Activated naive CD4-positive, alpha-beta T cell treated with anti-CD3 and anti-CD28 coated beads for 36 hours (primary cell): ENCODE measurements at places on chromosomes 5 and 9. TPM values are rescaled to one million over a fixed set of nuclear protein-coding genes. Genes with fewer than 3 reads are reported as not detected.

DNA sequence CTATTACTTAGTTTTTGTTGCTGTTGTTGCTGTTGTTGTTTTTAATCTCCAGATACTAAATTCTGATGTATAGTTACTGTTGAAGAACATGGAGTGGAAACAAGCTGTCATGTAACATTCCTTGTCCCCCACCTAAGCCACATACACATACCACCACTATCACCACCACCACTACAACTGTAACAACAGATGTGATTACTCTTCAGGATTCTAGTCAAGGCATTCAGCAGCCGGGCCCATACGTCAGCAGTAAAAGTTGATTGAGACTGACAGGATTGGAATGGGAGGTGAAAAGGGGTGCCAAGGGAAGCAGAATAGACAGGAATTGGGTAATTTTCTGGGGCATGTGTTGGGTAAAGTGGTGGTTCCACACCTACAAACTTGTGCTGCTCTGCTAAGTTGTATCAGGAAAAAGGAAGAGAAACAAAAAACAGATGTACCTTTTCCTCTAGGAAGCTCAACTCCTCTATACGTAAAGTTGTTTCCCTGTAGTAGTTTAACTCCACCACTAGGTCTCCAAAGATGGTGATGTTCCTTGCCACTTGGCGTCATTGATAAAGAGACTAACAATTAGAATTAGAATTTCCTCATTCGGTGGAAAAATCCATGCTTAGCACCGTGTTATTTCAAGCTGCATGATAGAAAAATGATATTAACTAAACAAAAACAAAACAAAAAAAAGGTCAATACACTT, 138.6 kb downstream of the ARRDC3 start:
- peaks cover 5% of the 10 kb centered on the region for H3K36me3 ChIP-seq
- no peak for DNase-seq
- no peak overlapping the region for H3K4me3 ChIP-seq
- no peaks in the 10 kb centered on the region for H3K27me3 ChIP-seq
- H3K27ac ChIP-seq: no peak overlapping the region

DNA sequence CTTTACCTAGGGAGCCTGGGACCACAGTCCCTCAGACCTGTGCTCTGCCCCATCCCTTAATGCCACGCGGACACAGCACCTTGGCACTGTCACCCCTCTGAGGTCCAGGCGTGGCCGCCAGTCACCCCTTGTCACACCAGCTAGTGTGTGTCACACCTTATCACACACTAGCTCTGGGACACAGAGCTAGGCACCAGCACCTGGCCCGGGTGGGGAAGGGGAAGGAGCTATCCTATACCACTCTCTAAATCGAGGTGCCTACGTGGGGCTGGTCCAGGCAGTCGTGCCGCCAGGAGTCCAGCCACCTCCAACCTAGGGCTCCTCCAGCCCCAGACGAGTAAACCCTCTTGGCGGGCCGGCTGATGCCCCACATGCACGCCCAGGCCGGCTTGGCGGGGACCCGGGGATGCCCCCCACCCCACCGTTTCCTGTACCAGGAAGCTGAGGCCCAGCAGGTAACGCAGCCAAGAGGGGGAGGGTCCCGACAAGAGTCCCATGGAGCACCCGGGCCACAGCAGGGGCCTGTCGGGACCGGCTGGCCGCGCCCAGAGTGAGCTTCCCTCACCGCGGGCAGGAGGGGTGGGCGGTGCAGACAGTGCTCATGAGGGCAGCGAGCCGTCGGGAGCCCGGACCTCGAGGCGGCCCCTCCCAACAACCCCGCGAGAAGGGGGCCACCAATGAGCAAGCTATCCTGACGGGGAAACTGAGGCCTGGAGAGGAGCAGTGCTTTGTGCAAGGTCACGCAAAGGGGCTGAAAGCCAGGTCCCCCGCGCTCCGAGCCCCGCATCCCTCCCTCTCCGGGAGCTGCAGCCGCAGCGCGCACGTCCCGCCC, 550 bp downstream of the CORO2A start:
- H3K4me3 ChIP-seq: peak overlapping the region; percentile 73
- DNase-seq: peak; percentile 61
- no peaks in the 10 kb centered on the region for H3K36me3 ChIP-seq
- H3K4me1 ChIP-seq: peaks cover 27% of the 10 kb centered on the region

NDST1 gene
- total RNA-seq: 3.3 TPM

ZNF367 gene
- 36.1 TPM for total RNA-seq

DNA sequence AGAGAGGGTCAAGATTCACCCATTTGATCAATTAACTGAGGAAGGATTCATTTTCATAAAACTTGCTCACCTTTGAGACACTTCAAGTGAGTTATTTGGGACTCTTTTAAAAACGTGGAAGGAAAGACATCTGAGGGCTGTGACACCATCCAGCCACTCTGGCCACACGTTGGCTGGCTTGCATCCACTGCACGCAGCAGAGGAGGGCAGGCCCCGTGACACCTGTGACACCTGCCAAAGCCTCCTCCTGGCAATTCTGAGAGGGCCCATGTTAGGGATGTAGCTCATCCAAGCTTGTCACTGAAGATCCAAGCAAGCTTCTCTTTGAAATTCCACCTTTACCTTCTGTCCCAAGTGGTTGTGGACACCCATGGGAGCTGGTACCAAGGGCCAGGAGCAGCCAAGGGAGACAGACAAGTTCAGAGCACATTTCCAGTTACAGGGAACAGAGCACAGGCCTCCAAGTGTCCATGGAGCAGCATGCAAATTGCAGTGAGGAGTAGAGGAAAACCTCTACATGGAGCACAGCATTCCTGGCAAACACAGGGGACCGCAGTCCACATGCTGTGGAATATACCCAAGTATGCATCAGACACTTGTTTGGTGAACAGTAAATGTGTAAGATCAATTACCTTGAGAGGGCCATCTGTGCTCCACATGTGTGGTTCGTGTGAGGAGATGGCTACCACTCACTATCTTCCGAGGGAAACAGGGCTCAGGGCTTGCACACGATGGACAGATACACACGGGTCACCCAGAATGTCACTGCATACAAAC, 4.8 kb downstream of the PRSS3 start:
- H3K36me3 ChIP-seq: no peaks in the 10 kb centered on the region
- H3K4me1 ChIP-seq: no peaks in the 10 kb centered on the region
- DNase-seq: no peak
- H3K4me3 ChIP-seq: no peak overlapping the region

GPR151 gene
- total RNA-seq: not detected

PCDHGA3 gene
- not detected for total RNA-seq

- H3K4me3 ChIP-seq: no peak overlapping the region
- no peaks in the 10 kb centered on the region for H3K36me3 ChIP-seq
- no peak overlapping the region for H3K27ac ChIP-seq
- DNase-seq: no peak
These were observed 379.0 kb upstream of the RPS23 start for GRCh38 chr5:82657033-82657699.

GRCh38 chr5:137075163-137075970, 423.8 kb downstream of the SPOCK1 start:
- H3K27me3 ChIP-seq: peaks cover 2% of the 10 kb centered on the region
- H3K36me3 ChIP-seq: no peaks in the 10 kb centered on the region
- H3K4me3 ChIP-seq: no peak overlapping the region
- no peak overlapping the region for H3K27ac ChIP-seq
- no peaks in the 10 kb centered on the region for H3K4me1 ChIP-seq
- DNase-seq: peak; percentile 50
